ENCODE measurements at places on chromosomes 1 and 21.

GRCh38 chr21:34545079-34545884 is 33.3 kb upstream of the KCNE1 start:
- DNase-seq, result peak; percentile 83

DNA sequence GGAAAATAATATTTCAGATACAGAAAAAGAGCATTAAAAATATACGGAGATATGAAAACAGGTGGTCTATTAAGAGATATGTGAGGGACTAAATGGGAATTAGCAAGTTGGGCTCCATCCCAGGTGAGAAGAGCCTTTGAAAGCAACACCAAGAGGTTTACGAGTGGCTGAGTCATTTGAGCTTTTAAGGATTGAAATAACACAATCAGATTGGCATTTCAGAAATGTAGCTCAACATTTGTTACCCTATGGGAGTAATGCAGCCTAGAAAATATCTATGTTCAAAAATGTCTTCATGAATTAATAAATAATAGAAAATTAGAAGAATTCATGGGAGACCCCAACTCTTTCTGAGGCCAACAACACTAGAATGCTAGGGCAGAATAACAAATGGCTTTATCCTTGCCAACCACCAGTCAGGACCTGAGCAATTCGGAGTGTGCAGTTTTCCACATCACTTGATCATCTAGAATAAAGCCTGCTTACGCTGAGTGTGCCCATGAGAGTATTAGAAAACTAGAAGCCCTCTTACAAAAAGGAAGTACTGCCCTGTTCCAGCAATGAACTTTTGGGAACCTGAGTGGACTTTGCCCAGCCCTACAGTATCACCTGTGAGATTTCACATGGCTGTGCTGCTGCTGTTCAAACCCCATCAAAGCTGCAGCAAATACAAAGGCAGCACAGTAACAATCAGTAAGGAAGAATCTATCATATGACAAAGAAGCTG is 538.0 kb upstream of the CAMK1G start:
- DNase-seq, result no peak

DNA sequence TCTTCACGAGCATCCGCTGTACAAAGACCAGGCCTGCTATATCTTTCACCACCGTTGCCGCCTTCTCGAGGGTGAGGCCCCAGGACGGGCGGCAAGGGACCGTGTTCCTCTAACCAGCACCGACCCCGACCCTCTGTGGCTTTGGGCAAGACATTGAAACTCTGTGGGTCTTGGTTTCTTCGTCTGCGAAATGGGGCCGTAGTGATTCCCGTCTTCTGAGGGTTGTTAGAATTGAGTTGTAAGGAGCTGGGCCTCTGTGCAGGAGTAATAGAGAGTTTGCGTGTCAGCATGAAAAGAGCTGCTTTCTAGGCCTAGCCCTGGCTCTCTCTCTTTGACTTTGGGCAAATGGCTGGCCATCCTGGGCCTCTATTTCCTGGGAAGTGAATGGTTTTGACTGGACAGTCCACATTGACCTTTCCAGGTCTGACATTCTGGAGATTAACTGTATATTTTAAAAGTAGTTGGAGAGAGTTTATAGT is 591 bp downstream of the MRPL37 start:
- DNase-seq, result no peak

DNA sequence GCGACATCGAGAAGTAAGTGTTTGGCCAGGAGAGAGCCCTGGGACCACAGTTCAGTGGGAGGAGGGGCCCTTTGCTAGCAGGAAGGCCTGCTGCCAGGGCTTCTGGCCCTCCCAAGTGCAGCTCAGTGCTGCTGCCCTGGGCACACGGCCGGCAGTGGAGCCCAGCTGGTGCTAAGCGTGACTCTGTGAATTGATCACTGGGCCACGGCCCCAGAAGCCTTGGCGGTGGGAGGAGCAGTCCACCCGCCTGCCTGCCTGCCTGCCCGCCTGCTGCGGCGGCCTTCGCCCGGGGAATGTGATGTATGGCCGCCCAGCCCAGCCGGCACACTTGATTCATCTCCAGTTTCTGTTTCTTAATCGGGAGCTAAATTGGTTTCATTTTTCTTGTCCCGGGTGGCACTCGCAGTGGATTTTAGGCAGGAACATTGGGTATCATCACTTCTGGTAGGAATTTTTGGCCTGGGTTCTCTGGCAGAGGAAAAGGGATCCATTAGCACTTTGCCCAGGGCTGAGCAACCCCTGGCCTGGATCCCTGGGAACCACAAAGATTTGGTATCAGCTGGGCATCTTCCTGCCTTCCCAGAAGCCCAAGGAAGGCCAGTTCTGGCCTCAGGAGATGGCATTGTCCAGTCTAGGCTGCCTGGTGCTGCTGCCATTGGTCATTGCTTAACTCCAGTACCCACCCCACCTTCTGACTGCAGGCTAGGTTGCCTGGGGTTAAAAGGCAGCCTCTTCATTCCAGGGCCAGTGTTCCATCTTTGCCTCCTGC is 28.6 kb downstream of the TMEM53 start:
- peak; percentile 93 for DNase-seq

GRCh38 chr1:192581131-192581927 is 5.8 kb downstream of the RGS1 start:
- no peak for DNase-seq

- no peak for DNase-seq
These were observed 40.2 kb upstream of the NLRP3 start for GRCh38 chr1:247375747-247376146.

Measured in fibroblast of gingiva (primary cell).